ENCODE measurements at places on chromosomes 11 and 22.
A peak's percentile ranks its signal among the peaks of the same experiment; 100 is the strongest.

DNA sequence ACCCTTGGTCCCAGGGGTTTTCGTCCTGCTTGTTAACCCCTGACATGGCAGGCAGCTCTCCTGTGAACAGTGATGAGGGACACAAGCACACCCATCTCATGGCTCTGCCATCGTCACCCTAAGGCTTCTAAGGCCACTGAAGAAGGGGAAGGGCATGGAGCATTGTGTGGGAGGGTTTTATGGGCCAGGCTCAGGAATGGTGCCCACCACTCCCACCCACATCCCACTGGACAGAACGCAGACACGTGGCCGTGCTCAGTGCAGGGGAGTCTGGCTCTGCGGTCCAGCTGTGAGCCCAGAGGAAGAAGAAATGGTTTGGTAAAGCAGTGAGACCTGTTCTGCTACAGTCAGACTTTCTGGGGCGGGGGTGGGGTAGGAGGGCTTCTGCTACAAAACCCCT, 130.0 kb downstream of the CACNA1I start:
- DNase-seq, result no peak

GRCh38 chr22:40443732-40444131, 73.3 kb downstream of the SGSM3 start:
- no peak for DNase-seq

- DNase-seq, result peak; percentile 56
These were observed 45.7 kb upstream of the TUB start for GRCh38 chr11:8035200-8035855.

- no peak for DNase-seq
These were observed 13.6 kb upstream of the EED start for GRCh38 chr11:86230921-86231434.

DNA sequence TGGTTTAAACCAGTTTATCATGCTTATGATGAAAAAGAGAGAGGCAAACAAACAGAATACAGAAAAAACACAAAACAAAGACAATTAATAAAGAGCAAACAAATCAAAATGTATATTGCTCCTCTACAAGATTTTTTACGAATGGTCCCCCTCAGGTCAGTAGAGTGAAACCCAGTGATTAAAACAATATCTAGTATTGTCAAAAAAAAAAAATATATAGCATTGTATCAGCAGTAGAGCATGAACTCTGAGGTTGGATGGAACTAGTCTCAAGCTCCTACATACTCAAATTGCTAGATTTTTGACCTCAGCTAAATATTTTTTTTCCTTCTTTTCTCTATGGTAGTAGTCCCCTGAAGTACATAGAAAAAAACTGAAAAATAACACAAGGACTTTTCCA, 290.3 kb upstream of the LUZP2 start:
- no peak for DNase-seq

DNA sequence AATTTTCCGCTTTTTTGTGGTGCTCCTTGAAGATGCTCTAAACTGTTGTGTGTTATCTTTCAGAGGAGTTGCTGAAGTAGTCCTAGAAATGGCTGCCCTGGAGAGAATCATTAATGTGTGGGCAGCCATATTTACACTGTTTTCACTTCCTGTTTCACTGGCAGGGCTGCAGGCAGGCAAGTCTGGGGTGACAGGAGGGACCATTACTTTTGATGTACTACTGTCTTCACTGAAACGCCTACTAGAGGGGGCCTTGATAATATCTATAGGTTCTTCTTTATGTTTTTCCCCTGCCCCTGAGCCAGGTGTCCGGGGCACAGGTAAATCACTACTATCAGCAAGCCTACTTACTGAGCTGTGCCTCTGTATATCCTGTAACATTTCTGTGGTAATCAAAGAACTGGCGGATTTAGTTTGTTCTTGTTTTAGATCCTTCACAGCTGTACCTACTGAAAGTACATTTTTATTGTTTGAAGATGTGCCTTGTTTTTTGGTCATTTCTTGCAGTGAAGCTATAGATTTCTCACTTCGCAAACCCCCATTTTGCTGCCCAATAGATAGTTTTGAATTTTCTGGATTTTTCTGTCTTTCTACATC, 39.7 kb downstream of the ACAT1 start:
- DNase-seq, result no peak

DNA sequence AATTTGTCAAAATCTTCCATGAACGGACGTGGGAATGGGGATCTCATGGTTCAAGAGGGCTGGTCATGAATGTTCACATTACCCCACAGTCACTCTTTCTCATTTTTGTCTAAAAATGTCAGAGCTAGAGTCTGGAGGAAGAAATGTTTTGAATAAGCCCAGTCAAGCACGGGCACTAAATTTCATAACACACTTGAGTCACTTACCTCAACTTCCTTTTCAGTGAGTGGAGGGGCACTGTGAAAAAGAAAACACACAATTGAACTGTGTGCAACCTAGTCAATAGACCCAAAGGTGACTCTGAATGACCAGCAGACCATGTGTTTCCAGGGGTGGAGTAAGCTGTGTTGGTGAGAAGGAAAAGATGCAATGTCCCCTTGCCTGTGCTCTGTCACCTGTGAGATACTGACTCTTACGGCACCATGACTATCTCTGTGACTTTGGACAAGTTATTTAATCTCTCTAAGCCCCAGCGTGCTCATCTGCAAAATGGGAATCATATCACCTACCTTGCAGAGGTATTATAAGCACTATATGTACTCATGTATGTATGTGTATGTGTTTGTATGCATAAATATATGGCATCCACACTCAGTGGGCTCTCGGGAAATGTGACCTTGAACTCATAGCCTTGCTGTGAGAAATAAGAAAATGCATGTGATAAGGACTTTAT, 38.2 kb upstream of the LYVE1 start:
- no peak for DNase-seq

DNA sequence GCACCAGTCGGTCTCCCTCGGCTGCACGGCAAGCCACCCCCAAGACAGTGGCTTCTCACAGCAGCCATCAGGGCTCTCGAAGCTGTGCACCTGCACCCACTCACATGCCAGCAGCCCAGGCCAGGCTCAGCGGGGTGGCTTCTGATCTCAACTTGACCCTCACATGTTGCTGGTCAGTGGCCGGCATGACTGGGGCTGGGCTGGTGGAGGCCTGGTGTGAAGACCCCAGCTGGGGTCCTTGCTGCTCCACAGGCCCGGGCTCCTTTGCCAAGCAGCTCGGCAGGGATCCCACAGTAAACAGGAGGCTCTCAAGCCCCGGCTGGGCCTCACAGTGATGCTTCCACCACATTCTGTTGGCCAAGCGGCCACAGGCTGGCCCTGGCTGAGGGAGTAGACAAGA, 128.2 kb downstream of the BRD1 start:
- DNase-seq, result no peak

GRCh38 chr11:2099516-2100349, 39.5 kb downstream of the IGF2 start:
- DNase-seq, result peak; percentile 94

GRCh38 chr11:114027926-114028325, 31.6 kb upstream of the ZBTB16 start:
- DNase-seq, result no peak

DNA sequence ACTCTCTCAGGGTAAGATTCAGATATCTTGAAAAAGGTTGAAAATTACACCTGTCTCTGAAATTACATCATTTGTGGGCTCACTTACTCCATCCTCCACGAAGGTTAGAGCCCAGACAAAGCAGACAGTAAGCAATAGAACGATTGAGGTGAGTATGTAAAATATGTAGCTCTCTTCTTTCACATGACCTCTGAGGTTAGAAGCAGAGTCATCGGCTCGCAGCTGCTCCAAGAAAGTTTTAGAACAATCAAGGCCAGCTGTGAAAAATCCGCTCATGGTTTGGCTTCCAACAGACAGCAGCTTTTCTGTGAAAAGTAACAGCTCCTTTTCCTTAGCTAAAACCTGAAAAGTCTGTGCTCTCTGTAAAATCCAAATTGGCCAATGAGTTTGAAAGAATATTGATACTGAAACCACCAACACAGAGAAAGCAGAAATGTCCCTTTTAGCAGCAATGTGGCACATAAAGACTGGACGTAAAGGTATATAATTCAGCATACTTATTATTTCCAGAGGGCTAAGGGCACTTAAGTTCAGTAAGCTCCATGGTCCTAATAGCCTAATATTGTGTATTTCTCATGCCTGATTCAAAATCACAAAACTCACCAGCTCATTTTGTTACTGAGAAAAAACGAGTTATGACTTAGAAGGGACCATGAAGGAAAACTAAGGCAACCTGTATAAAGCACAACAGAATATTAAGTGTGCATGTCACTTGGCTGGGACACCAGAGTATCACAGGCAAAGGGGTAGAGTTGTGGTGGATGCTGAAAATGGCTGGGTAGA, 78.2 kb downstream of the FAM76B start:
- DNase-seq, result no peak

- DNase-seq, result no peak
These were observed 78.3 kb downstream of the ZBTB16 start for GRCh38 chr11:114137838-114138237.

DNA sequence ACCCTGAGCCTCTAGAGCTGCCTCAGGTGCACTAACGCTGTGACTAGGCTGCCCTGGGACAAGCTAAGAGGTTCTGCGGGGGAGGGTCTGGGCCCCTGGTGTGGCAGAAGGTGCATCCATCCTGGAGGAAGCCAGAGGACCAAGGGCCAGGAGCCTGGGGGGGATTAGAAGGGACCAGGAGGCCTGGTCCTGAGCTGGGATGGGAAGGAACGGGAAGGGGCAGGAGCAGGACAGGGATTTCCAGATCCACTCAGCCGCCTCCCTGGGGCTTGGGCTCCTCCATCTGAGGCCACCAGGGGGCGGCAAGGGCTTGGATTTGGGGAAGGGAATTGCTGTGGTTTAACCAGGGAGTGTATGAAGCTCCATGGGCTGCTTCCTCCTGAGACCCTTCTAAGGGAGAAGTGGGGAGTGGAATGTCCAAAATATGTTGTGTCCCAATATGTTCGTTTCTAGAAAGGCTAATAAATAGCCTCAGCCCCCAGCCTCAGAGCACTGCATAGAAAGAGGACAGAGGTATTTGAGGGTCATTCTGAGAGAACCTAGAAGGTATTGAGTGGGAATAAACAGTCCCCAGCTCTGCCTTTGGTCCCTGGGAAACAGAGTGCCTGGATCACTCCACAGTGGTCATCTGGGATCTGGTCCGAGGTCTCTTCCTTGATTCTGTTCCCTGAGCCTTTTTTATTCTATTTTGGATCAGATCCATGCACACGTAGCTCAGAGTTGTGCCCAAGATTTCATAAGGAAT, 17.4 kb upstream of the PRAME start:
- no peak for DNase-seq

GRCh38 chr22:39567135-39567946, 3.2 kb upstream of the CACNA1I start:
- DNase-seq, result no peak

GRCh38 chr11:75056814-75057213, 39.9 kb downstream of the OR2AT4 start:
- no peak for DNase-seq

- no peak for DNase-seq
These were observed 123.9 kb downstream of the CTTN start for GRCh38 chr11:70522309-70522592.

DNA sequence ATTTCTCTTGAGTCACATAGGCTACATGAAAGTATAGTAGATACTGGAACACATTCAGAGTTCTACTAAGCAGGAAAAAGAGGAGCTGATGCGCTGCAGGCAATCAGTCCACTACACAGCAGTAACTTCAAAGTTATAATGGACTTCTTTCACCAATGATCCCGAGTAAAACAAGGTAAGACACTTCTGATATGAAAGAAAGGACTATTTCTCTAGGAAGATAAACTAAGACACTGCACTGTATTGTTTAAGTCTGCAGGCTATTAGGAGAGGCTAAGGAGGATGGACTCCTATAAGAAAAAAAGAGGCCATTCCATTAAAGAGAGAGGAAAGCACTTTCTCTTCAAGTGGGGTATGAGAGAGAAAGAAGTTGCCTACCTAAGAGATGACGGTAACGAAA, 31.6 kb upstream of the ARL14EP start:
- DNase-seq, result no peak

DNA sequence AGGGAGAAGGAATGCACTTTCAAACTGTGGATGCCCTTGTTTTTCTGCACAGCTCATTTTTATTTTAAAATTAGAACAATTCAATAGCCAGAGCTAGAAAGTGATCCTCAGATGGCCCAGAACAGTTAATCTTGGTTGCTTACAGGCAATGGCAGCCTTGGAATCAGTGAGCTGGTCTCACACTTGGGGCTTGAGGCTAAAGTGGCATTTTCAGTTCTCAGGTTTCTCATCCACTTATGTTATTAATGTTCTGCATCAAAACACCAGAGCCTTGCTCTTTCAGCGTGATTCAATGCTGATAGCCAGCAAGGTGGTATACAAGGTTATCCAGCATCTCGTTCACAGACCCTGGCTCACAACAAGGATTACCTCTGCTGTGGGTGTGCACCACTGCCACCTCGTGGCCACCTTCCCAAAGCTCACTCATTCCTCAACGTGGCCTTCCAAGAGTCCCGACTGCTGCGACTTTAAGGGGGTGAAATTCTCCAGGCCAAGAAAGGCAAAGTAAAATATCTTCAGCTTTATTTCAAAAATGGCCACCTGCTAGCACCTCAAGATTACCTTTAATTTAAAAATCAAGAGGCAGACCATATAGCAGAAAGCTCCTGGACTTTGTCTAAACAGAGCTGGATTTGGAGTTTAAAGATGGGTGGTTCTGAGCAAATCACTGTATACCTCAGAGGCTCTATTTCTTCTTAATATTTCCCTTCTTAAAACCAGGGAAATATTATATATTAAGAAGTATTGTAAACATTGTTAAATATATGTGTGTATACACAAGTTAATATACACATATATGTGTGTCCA, 34.2 kb upstream of the FSHB start:
- DNase-seq, result no peak

- peak; percentile 69 for DNase-seq
These were observed 41.1 kb downstream of the OSBPL5 start for GRCh38 chr11:3123761-3124733.

GRCh38 chr22:21612858-21613257, 17.0 kb downstream of the YDJC start:
- DNase-seq, result no peak

DNA sequence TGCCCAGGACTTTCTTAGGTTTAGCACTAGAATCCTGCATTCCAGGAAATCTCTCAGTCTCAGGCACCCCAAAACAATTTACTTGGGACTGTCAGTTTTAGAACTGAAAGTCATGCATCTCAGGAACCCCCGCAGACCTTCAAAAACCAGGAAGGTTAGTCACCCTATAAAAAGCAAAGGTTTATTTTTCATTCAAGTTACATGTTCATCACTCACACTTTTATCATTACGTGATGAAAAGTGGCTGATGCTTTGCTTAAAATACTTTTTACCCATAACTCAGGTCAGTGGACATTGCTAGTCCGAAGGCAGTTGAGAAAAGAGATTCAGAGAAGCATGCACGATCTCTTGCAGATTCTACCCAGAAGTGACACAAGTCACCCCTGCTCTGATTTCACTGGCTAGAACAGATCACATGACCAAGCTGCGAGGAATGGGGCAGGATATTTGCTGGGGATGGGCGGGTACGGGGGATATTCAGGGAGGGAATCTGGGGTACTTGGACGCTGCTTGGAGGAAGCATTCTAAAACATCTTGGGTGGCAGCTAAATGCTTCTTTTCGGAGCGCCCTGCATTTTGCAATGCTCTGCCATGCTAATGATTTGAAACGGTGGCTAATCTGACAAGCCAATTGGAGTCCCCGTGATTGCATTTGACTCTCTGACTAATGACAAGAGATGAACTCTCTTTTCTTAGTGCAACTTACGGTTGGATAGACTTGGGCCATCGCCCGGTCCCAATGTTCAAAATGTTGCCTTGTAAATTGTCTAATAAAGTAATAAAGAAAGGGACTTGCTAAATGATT, 110.2 kb downstream of the MIAT start:
- DNase-seq, result no peak

All from chondrocyte (in vitro differentiated cells).